Thymus (tissue), 14 donors: ENCODE measurements at places on chromosomes 6 and 20.

- no peak for DNase-seq
Observed at GRCh38 chr20:22575737-22576136, 8.6 kb downstream of the FOXA2 start.

DNA sequence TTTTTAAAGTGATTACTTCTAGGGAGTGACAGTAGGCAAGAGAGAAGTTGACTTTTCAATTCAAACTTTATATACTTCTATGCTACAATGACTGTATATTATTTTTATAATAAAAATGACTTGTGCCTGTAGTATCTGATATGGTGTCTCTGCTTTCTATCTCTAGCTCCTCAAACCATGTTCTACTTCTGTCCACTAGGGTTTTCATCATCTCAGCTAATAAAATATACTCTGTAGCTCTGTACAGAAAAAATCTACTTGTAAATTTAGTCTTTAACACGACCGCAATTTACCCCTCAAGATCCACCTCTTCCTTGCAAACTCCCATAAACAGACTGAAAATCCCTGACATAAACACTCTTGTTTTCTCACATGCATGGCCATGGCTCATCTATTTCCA is 42.3 kb downstream of the HBS1L start:
- DNase-seq: no peak

GRCh38 chr6:52392944-52393343 is 27.2 kb upstream of the EFHC1 start:
- no peak for DNase-seq

DNA sequence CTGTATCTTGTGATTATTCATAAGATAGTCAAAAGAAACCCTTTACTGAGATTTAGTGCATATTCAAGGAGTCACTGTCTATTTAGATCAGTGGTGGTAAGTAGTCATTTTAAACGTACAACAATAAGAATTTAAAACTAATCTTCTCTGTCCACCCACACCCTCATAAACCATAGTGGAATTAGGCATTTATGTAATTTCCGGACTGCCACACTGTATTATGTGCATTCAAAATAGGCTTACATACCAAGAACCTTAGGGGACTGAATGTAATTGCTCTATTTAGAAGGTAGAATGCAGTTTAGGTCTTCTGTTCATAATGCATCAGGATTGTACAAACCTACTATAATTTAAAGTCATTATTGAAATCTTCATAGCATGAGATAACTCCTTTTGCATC is 685.4 kb downstream of the TENT5A start:
- no peak for DNase-seq

DNA sequence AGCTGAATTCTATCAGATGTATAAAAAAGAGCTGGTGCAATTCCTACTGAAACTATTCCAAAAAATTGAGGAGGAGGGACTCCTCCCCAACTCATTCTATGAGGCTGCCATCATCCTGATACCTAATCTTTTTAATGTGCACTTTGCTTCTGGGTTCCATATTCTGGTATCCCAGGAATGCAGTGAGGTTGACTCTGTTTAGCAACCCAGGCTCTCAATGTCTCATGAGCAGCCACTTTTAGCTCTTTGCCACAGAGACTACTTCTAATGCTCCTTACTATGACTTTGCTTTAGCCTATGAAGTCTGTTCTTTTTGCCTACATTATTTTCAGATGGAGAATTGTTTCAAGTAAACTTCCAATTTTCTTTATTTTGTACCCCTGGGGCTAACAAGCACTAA is 185.5 kb upstream of the NRSN1 start:
- DNase-seq: no peak
